ENCODE measurements at places on chromosomes 2 and 18. TPM values are rescaled to one million over a fixed set of nuclear protein-coding genes. Genes with fewer than 3 reads are reported as not detected.

MPPE1 gene
- 25.3 TPM for total RNA-seq

CLEC4F gene
- not detected for total RNA-seq

GKN2 gene
- not detected for total RNA-seq

C2orf81 gene
- total RNA-seq = 6.2 TPM

RFX8 gene
- not detected for total RNA-seq

SNTG2 gene
- total RNA-seq = 3.8 TPM

BOLA3 gene
- total RNA-seq = 148 TPM

IL1RN gene
- total RNA-seq = 0.19 TPM

VIL1 gene
- not detected for total RNA-seq

HOXD12 gene
- not detected for total RNA-seq

SIX3 gene
- not detected for total RNA-seq

TANC1 gene
- 1.0 TPM for total RNA-seq

CDCA7 gene
- 79.3 TPM for total RNA-seq

TUBB8B gene
- not detected for total RNA-seq

Data from activated naive CD8-positive, alpha-beta T cell treated with anti-CD3 and anti-CD28 coated beads for 36 hours (primary cell).